ENCODE measurements at places on chromosomes 5 and 9. TPM values are rescaled to one million over a fixed set of nuclear protein-coding genes. Genes with fewer than 3 reads are reported as not detected.

SPINK7 gene
- total RNA-seq = not detected

CAMSAP1 gene
- 30.7 TPM for total RNA-seq

CARD6 gene
- total RNA-seq = 8.5 TPM

NFIB gene
- 4.7 TPM for total RNA-seq

OR1Q1 gene
- not detected for total RNA-seq

TMC1 gene
- not detected for total RNA-seq

DBH gene
- 0.02 TPM for total RNA-seq

THBS4 gene
- 1.2 TPM for total RNA-seq

SETX gene
- total RNA-seq = 33.6 TPM

ADAMTS12 gene
- total RNA-seq = 13.4 TPM

PAPPA gene
- total RNA-seq = 0.02 TPM

NUDT12 gene
- 18.5 TPM for total RNA-seq

KDM3B gene
- 45.5 TPM for total RNA-seq

ZNF883 gene
- total RNA-seq = not detected

STPG3 gene
- not detected for total RNA-seq

IL31RA gene
- total RNA-seq = 1.6 TPM

HDAC3 gene
- 74.1 TPM for total RNA-seq

MYORG gene
- 3.5 TPM for total RNA-seq

GARIN3 gene
- not detected for total RNA-seq

SHISAL2B gene
- total RNA-seq = not detected

PRRX2 gene
- not detected for total RNA-seq

SMIM27 gene
- 3.1 TPM for total RNA-seq

CCNB1 gene
- 458 TPM for total RNA-seq

PCDHGC4 gene
- total RNA-seq = 0.22 TPM

PCDHAC2 gene
- total RNA-seq = 5.1 TPM

PCDHB5 gene
- total RNA-seq = 52.8 TPM

PKD2L2 gene
- total RNA-seq = not detected

LECT2 gene
- total RNA-seq = not detected

NMUR2 gene
- not detected for total RNA-seq

HTR4 gene
- not detected for total RNA-seq

ELOVL7 gene
- 8.2 TPM for total RNA-seq

SPATA9 gene
- not detected for total RNA-seq

AQP7 gene
- total RNA-seq = 0.12 TPM

MATR3 gene
- total RNA-seq = 333 TPM

BRD3OS gene
- 29.1 TPM for total RNA-seq

Measured in A172 (cell line).